DMS 273 treated with DMSO at 0.1 percent for 48 hours (cell line): ENCODE measurements at places on chromosomes 16 and 17.

- no peak for DNase-seq
These were observed 495.4 kb downstream of the TOX3 start for GRCh38 chr16:52051414-52052172.

DNA sequence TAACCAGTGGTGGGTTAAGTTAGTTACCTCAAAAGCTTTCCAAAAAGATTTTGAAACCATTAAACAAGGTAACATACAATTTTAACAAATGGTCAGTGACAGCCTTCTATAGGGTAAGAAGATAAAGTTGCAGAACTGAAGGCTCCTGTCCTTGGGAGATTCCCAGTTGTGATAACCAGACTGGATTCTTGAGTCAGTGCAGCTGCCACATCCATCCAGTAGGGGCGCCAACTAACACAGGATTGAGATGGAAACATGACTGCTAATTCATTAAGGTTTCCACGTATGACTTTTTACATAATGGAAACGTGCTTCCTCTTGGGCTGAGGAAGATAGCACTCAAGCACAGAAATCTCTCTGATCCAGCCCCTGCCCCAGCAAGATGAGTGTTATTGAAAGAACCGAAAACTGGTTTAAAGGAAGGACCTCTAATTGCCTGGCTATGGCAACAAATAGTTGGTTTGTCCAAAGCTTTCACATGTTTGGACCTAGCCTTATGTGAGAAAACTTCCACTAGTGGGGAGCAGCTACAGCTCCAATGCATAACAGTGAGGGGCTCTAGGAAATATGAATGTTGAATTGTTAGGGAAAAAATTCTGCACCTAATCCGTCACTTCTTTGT lies 269.8 kb upstream of the MYOCD start:
- no peak for DNase-seq

- DNase-seq = no peak
These were observed 44.5 kb downstream of the VMP1 start for GRCh38 chr17:59751955-59752413.

DNA sequence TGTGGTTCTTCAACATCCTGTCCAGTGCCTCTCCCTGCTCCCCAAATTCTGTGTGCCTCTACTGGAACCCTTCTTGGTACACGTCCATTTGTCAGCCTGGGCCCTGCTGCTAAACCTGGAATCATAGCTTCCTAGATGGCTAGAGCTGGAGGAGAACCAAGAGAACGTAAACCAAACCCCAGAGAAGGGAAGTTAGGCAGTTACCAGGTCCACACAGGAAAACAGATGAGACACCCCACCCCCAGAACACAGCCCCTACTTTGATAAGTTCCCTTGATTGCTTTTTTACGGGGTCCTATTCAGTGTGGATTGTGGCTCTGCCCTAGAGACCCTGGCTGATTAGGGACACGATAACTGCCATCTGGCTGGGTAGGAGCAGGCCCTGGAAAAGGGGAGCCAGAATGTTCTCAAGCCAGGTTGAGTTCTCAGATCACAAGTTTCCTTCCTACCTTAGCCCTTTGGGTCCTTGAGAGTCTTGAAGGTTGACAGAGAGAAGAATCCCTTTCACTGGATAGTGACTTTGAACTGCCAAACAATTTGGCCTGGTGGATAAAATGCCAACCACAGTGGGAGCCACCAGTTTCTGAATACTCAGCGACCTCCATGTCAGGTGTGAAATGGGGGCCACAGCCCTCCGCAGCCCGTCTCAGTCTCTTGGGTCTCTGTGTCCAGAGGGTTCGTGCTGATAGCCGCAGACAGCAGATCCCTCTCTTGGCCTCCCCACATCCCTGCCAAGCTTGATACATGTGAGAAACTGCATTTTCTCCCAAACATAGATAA lies 7.9 kb downstream of the TBX4 start:
- DNase-seq = no peak

- DNase-seq = no peak
These were observed 40.1 kb downstream of the NOS2 start for GRCh38 chr17:27760069-27760885.

DNA sequence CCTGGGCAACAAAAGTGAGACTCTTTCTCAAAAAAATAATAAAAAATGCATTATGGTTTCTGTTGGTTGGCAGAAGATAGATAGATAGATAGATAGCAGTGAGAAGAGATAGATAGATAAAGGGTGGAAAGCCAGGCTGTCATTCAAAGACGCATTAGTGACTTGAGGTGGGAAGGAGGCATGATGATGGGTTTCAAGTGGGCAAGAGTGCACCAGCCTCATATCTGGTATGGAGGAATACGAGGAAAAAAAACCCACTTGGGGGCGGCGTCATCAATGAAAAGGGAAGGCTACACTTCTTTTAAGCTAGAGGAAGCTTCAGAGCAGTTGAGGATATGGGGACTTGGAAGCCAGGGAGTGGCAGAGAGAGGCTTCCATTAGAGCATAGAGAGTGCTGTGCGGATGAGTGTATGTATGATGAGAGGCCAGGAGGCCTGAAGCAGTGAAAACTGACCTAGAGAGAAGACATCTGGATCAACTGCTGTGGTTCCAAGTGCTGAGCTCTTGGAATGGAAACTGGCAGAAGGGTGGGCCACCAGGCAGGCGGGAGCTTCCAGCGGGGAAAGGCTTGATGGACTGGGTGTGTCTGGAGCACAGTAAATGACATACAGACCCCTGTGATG lies 31.8 kb downstream of the CEP95 start:
- DNase-seq = no peak

DNA sequence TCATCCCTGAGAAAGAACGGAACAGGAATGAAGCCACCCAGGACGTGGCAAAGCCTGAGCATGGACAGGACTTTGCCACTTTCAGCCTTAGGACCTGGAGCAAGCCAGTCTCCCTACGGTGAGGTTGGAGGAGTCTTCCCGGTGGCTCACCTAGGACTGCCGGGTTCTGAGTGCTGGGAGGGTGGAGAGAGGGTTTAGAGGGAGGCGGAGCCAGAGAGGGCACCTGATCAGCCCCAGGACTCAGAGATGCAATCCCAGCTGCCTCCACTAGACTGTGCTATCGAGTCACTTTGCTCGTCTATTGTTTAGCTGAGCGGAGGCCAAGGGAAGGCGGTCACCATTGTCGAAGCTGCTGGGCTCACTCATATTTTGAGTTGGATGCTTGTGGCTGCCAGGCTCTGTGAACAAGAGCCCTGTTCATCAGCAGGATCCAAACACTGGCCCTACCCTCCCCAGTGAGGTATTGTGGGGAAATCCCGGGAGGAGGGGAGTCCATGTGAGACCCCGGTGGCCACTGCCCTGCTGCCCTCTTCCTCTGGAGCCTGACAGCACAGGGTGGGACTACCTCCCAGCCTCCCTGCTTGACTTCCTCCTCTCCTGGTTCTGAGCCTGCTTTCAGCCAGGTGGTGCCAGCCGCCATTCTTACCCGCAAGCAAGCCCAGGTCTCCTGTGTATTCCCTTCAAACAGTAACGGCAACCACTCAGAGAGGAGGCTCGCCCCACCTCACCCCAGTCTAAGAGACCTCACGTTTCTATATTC lies 7.0 kb downstream of the KRT14 start:
- DNase-seq = peak; percentile 44

DNA sequence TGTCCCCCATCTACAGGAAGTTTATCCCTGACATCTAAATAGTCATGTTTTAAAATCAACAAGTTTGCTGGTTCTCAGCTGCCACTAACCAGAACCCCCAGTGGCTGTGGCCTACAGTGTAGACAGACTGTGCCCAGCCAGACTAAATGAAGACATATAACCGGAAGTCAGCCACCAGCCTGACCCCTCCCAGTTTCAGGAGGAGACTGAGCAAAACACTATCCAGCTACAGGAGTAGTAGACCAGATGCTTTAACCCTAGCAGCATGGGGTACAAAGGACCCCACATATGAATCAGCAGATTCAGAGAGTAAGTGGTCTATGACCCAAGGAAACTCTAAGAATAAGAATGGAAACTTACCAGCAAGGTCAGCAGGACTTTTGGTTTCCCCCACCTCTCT lies 83.4 kb downstream of the HIC1 start:
- DNase-seq = no peak

DNA sequence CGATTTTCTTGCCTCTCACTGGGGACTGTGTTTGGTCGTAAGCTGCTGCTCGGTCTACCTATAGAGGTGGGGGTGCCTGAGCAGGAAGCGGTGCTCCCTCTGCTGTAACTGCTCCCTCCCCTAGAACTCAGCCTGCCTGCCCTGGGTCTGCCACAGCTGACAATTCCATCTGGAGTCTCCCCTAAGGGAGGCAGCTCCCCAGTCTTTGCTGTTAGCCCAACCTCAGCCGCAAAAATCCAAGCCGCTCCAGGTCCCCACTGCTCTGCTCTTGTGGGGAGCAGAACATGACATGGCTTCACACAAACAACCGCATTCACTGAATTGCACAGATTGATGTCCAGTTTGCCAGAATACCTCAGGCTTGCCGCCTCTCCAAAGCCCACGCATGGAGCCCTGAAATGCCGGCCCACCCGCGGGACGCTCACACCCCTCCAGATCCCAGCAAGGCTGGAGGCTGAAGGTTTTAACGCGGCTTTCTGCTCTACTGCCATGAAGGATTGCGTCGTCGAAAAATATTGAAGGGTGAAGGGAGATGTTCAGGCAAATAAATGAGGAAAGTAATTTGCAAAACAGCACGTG lies 221.5 kb upstream of the FOXF1 start:
- no peak for DNase-seq
